Fibroblast of gingiva (primary cell): ENCODE measurements at places on chromosomes 13 and 19.
A peak's percentile ranks its signal among the peaks of the same experiment; 100 is the strongest.

GRCh38 chr19:6038634-6039405 is 60.9 kb upstream of the RANBP3 start:
- peak; percentile 61 for DNase-seq

GRCh38 chr13:111652676-111653075 is 332.2 kb downstream of the TEX29 start:
- DNase-seq = no peak

DNA sequence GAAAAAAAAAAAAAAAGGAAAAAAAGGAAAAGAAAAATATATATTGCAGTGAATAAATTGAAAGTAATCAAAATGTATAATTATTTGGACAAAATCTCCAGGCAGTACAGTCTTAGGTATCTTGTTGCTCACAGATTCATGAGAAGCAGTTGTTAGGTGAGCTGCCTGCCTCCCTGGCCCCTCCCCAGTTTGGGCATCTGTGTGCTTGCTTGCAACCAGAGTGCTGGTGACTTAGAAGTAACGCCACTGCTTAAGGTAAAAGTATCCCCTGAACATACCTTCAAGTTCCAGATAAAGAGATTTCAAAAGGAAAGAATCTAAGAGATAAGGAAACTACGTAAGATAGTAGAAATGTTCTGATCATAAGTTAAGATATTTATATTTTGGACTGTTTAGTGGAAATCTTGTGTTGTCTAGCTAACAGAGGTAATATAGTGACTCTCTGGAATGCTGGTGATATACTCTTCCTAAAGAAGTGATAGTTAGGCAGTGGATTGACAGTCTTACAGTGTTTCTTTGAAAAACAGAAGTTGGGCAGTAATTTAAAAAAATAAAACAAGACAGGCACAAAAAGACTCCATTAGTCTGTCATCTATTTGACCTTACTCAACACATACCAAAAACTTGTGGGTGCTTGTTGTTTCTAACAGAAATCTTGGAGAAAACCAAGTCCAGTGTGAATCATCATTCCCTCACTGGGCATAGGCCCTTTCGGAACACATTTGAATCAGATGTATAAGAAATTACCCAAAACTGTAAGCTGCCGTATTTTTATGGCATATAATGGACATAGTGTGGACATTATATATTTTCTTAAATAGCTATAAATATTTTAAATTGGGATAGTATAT is 38.3 kb upstream of the KCTD4 start:
- DNase-seq = peak; percentile 34

DNA sequence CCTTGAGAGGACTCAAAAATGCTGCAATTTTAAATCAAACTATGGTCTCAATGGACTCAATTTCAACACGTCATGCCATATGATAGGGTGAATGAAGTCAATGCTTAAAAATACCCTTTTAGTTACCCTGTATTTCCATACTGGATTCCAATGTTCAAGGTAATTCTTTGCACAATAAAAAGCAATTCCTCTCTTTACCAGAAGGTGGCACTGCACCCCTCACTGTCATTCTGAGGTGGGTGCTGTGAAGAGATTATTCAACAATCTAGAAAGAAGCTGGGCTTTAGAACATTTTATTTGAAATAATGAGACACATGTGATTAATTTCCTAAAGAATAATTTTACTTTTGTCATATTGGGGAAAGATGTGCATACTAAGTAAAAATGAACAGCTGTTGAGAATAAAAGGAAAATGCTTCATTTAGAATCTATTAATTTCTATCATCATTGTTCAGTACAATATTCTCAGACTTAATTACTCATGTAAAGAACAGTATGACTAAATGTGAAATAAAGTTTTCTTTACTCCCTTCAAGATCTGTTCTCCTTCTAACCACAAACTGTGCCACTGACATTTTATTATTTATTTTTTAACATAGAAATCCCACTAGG is 789.1 kb downstream of the GPC5 start:
- DNase-seq = peak; percentile 2

GRCh38 chr19:39200066-39200802 is 3.5 kb downstream of the NCCRP1 start:
- DNase-seq = no peak

GRCh38 chr19:46478356-46478986 is 7.1 kb upstream of the PNMA8A start:
- peak; percentile 57 for DNase-seq

- DNase-seq = no peak
Observed at GRCh38 chr13:47955836-47956235, 45.2 kb downstream of the SUCLA2 start.

DNA sequence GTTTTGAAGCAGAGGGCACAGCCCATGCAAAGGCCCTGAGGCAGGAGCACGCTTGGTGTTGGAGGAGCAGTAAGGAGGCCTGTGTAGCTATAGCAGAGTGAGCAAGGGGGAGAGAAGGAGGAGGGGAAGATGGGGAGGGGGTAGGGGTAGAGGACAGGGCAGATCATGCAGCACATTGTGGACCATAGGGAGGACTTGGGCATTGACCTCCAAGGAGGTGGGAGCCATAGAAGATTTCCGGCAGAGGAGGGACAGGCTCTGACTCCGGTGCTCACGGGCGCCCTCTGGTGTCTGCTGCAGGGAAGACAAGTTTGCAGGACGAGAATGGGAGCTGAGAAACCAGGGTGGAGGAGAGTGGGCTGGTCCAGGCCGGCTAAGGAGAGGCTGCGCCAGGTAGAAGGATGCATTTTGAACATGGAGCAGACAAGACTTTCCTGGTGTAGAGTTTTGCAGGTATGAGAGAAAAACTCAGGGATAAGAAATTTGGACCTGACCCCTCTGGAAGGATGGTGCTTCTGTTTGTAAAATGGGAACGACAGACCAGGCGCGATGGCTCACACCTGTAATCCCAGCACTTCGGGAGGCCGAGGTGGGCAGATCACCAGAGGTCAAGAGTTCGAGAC is 13.7 kb upstream of the CREB3L3 start:
- peak; percentile 29 for DNase-seq

GRCh38 chr13:107835339-107836018 is 379.9 kb downstream of the LIG4 start:
- peak; percentile 30 for DNase-seq

GRCh38 chr13:39811696-39812095 is 156.2 kb downstream of the COG6 start:
- DNase-seq = no peak
